Stimulated activated CD4-positive, alpha-beta T cell treated with anti-CD3 and anti-CD28 coated beads, Interleukin-12 subunit alpha, Interleukin-12 subunit beta, amount 100 ng/mL, for 48 hours (primary cell): ENCODE measurements at places on chromosomes 7 and 10.

- no peak for DNase-seq
Observed at GRCh38 chr10:48507494-48507893, 97.4 kb downstream of the ARHGAP22 start.

DNA sequence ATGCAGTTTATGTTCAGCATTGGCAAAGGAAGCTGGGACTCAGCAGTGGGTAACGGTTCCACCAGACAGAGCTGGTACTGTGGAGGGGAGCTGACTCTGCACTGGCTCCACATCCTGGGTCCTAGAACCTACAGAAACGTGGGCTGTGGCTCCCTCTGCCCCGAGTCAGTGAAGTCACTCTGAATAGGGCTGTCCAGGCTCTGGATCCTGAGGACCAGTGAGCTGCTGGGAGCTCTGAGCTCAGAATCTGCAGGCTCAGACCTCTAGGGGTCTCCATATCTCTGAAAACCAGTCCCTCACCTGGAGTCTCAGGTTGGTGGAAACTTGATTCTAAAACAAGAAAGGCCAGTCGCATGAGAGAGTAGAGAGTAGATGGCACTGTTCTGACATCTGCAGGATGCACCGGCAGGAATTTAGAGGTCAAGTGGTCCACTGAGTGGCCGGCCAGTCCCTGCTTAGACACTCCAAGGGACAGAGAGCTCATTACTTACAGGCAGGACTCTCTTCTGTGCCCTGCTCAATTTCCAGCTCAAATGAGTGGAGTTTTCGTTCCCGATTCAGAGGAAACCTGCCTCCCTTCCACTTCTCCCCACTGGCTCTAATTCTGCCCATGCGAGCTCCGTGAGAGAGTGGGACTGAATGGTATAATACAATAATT is 18.6 kb downstream of the NPFFR1 start:
- no peak for DNase-seq

DNA sequence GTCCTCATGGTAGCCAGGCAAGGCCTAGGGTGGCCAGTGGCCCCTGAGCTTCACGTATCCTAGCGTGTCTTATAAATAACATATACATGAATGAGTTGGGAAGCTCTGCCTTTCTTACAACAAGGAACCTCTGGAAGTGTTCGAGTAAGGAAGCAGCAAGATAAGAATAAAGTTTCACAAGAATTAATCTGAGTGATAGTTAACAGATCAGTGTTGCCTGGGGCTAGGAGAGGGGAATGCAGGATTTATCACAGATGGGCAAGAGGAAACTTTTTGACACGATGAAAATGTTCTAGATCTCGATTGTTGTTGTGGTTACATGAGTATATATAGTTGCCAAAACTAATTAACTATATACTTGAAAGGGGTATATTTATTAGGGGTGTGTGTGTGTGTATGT is 74.2 kb downstream of the TSPAN12 start:
- DNase-seq, result no peak

DNA sequence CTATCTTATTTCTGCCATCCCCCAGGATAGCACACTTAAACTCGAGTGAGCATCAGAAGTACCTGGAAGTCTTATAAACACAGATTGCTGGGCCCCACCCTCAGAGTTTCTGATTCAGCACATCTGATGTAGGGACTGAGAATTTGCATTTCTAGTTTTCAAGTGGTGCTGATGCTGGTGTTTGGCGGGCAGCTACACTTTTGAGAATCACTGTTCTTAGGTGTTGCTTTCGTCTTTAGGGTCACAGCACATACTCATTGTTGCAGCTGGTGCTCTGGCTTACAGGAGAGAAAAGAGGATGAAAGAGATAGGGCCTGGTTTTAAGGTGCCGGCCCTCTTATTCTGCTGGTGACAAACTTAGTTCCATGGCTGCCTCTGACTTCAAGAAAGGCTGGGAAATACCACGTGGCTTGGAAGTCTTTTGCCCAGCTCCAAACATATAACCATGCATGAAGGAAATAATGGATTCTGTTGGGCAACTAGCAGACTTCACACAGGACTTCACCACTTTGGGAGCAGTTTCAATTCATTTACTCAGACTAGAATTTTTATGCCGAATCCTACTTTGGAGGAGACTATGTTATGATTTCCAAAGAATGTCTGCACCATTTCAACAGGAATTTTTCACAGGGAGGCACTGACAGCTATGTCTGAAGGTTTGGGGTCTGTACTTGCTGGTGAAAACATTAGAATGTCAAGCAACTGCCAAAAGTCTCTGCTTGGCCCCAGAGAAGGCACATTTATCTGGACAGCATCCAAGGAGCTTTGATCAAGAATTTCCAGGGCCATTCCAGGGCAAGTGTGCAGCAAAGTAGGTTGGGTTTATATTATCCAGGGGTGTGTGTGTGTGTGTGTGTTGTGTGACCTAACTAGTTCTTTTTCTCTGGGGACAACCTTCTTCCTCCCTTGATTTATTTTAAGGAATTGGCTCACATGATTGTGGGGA is 6.9 kb upstream of the MINDY4 start:
- DNase-seq, result no peak

DNA sequence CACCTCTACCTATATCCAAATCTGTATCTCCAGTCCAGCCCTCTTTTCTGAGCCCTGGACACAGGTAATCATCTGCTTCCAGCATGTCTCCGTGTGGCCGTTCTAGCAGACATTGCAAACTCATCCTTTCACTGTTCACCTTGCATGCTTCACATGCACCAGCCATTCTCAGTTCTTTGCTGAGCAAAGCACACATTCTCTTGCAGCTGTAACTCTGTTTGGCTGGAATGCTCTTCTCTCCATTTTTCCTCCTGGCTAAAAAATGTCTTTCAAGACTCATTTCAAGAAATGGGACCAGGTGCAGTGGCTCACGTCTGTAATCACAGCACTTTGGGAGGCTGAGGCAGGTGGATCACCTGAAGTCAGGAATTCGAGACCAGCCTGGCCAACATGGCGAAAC is 40.3 kb upstream of the NRF1 start:
- DNase-seq, result no peak

GRCh38 chr7:1812509-1813393 is 142.7 kb downstream of the ELFN1 start:
- no peak for DNase-seq

- DNase-seq, result no peak
Observed at GRCh38 chr10:6072215-6072934, 10.2 kb upstream of the IL2RA start.

GRCh38 chr7:14095233-14095950 is 105.9 kb upstream of the ETV1 start:
- DNase-seq, result no peak

DNA sequence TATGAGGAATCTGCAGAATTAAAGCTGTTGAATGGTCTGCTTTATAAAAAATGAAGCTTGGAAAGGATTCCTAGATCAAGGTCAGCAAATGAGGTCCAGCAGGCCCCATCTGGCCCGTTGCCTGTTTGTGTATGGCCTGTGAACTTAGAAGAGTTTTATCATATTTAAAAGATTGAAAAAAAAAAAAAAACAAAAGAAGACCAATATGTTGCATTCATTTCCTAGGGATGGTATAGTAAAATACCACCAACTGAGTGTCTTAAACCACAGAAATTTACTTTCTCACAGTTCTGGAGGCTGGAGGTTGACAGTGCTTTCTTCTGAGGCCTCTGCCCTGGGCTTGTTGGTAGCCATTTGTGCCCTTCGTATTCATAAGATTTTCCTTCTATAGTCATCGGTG is 109.2 kb downstream of the PPP1R3A start:
- DNase-seq, result no peak

GRCh38 chr10:49096890-49097445 is 18.4 kb downstream of the VSTM4 start:
- DNase-seq, result no peak

GRCh38 chr10:86792461-86793167 is 36.2 kb downstream of the BMPR1A start:
- DNase-seq, result no peak

GRCh38 chr10:116088985-116089384 is 184.0 kb downstream of the GFRA1 start:
- DNase-seq, result no peak

DNA sequence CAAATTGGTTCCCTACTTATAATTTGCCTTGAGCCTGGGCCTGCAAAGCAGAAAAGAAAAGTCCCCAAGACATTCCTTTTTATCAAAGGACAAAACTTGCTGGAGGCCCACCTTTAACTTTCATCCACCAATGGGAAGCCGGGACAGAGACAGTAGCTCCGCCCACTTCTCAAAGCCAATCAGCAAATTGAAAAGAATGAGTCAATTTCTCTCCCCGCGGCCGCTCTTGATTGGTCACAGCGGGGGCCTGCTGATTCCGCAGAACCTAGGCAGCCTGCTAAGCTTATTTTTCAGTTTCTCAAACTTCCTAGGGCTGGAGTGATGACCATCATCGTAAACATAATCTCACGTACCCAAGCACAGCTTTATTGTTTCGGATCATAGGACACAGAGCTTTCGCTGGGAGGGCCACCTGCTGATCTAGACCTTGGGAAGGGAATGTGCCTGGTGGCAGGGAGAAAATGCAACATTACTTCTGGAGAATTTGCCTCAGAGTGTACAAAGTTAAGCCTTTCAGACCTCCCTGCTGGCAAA is at the start of gene SLC13A4:
Gene SLC13A4 (minus strand): TSS at position 51 of the 534 bp plus-strand sequence. CDS start 690 bp downstream, outside the sequence.
- DNase-seq, result no peak

DNA sequence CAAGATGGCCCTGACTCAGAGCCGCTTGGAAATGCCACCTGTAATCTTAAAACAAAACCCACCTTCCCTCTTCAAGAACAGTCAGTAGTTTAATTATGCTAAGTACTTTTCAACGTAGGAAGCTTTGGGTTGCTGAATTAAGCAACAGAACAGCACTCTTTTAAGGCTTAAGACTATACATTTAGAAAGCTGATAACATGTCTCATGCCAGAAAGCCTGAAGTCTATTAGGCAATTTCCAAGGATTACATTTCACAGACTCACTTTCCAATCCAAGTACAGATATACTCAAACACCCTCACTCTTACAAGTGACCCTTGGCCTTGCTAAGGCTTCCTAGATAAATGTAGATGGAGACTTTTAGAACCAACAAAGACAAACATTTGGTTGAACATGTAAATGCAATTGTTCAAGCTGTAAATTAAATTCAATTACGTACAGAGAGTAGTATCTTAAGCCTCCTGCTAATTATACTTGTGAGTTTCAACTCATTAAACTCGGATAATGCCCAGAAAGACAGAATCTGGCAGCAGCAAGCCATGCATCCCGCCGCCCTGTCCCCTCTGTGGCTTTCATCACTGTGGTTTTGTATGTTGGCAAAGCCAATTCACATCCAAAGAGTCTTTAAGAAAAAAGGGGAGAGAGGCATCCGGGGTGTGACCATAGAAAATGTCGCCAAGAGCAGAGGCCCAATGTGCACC is 283.1 kb upstream of the NRP1 start:
- DNase-seq, result no peak

DNA sequence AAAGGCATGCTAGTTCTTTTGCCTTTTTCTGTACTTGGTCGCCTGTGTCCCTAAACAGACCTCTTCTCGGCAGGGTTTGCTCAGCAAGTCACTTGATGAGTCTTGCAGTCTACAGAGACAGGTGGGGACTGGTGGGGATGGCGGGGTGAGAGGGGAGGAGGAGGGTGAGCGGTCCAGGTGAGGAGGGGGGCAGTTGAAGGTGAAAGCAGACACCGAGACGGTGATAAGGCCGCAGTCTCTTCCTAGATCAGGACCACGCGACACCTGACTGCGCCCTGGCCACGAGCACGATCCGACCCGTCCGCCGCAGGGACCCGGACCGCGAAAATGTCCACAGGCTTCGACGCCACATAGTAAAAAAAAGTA is 566 bp downstream of the ASNS start:
- no peak for DNase-seq

GRCh38 chr7:68474661-68475216 is 1123.5 kb upstream of the AUTS2 start:
- no peak for DNase-seq

- DNase-seq, result no peak
Observed at GRCh38 chr7:43302773-43303460, 190.5 kb downstream of the HECW1 start.

GRCh38 chr10:109971634-109972033 is 36.1 kb upstream of the ADD3 start:
- DNase-seq, result no peak
